CD4-positive, alpha-beta T cell treated with Interleukin-1 beta for 1 hour (primary cell): ENCODE measurements at places on chromosomes 11 and 22.

- DNase-seq: no peak
Measured at GRCh38 chr11:107722662-107723061, 10.8 kb upstream of the SLN start.

DNA sequence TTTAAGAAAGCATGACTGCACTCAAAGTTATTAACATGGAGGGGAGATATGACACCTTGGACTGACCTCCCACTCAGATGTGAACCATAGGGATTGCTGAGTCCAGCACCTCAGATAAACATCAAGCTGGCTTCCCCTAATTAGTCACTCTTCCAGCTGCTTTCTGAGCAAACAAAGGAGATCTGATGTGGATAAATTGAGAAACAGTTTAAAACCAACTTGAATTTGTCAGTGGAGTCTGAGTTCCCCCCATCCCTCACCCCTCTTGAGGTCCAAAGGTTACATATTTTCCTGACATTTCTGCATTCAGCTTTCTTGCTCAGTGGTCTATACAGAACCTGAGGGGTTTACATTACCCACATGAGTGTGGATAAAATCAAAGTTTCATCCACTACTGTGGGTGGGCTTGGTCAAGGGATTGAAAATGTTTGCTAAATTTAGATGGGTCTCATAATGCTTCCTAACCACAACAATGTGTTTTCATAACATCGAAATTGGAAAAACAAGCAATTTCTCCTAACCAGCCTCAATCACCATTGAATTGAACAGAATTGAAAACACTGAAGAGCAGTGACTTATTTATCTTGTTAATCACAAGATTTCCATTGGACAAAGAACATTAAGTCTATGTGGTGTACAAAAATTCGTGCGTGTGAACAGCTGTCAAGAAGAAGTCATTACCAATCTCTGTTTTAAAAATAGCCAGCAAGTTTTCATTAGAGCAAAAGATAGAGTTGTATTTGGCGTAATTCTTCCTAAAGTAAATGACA, 292.3 kb downstream of the METTL15 start:
- DNase-seq: no peak

- DNase-seq: no peak
Measured at GRCh38 chr11:113647856-113648255, 58.3 kb downstream of the TMPRSS5 start.

DNA sequence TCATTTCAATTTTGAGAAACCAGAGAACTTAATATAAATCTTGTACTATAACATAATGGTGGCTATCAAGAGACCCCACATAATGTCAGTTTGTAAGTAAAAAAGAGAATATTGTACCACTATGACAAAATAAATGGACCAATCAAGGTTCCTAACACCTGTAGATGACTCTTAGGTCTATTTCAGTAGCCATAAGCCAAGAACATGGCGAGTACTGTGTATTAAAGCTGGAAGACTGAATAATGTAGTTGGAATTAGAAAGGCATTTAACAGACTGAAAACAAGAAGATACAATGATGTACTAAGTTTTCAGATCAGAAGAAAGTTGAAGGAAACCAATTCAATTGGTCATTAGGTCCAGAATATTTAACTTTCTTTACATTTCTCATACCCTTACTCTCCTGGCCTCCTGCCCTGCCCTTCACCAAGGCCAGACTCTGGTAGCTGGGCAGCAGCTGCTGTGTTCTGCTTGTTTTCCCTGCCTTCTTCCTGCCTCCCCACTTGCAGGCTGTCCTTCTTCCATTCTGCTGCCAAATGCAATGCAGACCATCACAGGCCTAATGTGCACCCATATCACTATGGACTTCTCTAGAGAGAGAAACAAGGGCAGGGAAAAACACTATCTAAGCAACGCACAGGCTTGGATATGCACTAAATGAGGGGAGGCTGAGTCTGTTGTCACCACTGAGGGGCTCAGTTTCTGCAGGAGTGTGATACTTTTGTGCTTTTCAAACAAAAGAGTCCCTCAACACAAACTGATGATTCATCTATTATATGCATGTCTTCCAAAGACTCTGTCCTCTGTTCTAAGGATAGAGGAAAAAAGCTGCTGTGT, 60.1 kb downstream of the RAB30 start:
- DNase-seq: no peak

DNA sequence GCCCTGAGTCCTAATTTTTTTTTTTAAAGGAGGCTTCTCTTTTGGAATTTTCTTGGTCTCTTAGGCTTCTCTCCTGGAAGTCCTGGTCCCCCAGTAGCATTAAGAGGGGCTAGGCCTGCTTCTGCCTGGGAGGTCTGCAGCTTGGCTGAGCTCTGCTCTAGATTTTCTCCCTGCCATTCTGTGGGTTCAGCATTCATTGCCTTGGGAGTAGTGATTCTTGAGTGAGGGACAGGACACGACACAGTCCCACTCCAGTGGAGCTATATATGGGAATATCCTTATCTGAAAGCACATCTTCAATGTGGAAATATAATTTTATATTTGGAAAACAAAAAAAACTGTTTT, 3.7 kb downstream of the IGSF22 start:
- DNase-seq: no peak

- no peak for DNase-seq
Measured at GRCh38 chr11:37896016-37896415, 1298.0 kb upstream of the RAG2 start.

DNA sequence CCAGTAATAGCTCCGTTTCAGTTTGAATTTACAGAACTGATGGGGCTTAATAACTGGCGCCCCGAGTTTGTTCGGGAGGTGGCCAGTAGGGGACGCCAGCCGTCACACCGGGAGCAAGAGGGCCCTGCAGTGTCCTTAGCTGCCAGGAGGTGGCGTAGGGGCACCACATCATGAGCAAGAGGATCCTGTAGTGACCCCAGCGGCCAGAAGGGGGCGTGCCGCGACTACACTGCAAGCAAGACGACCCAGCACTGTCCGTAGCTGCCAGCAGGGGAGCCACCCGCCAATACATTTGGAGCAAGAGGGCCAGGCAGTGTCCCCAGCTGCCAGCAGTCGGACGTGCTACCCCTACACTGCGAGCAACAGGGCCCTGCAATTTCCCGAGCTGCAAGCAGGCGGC, 663.7 kb upstream of the B3GAT1 start:
- DNase-seq: peak; percentile 56

DNA sequence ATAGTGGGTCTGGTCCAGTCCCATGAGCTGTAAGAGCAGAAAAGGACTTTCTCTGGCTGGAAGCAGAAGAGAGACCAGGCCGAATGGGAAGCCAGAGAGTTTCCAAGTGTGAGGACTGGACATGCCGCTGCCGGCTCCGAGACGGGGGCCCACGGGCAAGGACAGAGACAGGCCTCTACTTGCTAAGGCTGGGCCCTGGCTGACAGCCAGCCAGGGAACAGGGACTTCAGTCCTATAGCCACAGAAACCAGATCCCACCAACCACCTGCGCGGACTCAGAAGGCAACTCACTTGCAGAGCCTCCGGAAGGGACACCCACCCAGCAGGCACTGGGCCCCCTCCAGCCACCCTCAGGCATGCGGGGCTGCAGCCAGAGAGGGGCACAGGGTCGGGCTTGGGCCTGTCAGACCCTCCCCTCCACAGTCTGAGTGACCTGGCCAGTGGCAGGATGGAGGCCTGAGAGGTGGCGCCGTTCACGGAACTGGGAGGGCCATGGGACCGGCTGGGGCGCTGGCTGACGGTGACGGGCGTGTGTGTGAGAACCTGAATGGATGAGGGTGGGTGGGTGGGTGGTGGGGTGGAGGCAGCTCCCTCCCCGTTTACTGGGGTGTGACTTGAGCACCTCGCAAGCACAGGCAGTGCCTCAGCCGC, 47.8 kb upstream of the A4GALT start:
- no peak for DNase-seq

DNA sequence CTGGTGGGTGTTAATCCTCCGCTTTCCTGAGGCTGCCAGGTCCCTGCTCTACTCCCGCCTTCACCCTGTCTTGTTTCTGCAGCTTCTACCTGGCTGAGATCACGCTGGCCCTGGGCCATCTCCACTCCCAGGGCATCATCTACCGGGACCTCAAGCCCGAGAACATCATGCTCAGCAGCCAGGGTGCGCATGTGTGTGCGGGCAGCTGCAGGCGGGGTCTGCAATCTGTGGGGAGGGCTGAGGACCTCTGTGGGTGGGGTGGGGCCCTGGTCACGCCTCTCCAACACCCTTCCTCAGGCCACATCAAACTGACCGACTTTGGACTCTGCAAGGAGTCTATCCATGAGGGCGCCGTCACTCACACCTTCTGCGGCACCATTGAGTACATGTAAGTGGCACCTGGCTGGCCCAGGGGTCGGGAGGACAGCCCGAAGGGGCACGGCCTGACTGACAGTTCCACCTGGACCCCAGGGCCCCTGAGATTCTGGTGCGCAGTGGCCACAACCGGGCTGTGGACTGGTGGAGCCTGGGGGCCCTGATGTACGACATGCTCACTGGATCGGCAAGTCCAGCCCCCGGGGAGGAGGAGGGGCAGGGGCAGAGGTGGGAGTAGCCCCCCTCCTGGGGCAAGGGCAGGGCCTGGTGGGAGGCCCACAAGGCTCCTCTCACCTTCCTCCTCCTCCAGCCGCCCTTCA, 4.5 kb downstream of the RPS6KB2 start:
- DNase-seq: no peak

- DNase-seq: no peak
Measured at GRCh38 chr11:31725176-31725575, 85.9 kb downstream of the PAX6 start.

- no peak for DNase-seq
Measured at GRCh38 chr11:11588243-11588642, 33.6 kb downstream of the GALNT18 start.

GRCh38 chr11:1292018-1292643, 17.3 kb downstream of the TOLLIP start:
- no peak for DNase-seq

DNA sequence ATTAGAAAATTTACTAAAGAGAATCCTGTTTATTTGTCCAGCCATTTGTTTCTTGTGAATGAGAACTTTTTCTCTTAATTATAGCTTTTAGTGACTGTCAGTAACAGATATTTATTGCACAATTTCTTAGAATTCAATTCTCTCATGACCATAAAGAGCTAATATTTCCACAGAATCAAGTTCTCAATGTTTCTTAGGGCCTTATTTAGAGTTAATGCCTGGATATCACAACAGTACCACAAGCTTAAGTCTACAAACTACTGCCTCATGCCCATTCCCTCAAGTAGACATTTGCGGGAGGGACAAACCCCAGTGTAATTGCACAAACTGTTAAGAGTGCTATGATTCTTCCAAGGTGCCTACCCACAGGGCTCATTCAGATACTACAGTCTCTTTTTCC, 199.7 kb upstream of the POU2AF2 start:
- no peak for DNase-seq

DNA sequence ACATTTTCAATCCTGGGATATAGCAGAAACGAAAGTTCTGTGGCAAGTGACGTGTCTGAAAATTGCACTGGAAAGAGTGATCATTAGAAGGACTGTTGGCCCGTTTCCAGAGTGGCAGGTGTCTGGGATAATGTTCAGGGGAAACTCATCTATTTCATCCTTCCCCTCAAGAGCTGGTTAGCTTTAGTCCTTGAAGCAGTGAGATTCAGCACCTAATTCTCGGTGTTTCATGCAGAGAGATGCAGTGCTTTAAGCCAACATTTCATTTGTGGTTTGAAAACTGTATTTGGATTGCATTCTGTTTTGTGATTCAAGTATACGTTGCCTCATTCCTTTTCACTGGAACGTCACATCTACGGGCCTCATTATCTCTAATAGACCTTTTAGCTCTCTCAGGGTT, 205.0 kb upstream of the RAG2 start:
- DNase-seq: no peak

- DNase-seq: no peak
Measured at GRCh38 chr11:76769645-76770586, 13.2 kb upstream of the TSKU start.

GRCh38 chr22:49785841-49786471, 41.7 kb downstream of the BRD1 start:
- no peak for DNase-seq
